AG10803 (cell line): ENCODE measurements at places on chromosomes 13 and 19.
A peak's percentile ranks its signal among the peaks of the same experiment; 100 is the strongest.

GRCh38 chr13:50404116-50404515, 388.9 kb downstream of the KCNRG start:
- no peak for DNase-seq

GRCh38 chr19:17686592-17687024, 1.5 kb downstream of the UNC13A start:
- no peak for DNase-seq

- no peak for DNase-seq
Observed at GRCh38 chr19:6956573-6956972, 64.7 kb downstream of the MBD3L2B start.

- peak; percentile 34 for DNase-seq
Observed at GRCh38 chr19:8334458-8335342, 8.4 kb downstream of the KANK3 start.

- peak; percentile 7 for DNase-seq
Observed at GRCh38 chr19:51546650-51547396, 15.4 kb upstream of the SIGLEC6 start.

DNA sequence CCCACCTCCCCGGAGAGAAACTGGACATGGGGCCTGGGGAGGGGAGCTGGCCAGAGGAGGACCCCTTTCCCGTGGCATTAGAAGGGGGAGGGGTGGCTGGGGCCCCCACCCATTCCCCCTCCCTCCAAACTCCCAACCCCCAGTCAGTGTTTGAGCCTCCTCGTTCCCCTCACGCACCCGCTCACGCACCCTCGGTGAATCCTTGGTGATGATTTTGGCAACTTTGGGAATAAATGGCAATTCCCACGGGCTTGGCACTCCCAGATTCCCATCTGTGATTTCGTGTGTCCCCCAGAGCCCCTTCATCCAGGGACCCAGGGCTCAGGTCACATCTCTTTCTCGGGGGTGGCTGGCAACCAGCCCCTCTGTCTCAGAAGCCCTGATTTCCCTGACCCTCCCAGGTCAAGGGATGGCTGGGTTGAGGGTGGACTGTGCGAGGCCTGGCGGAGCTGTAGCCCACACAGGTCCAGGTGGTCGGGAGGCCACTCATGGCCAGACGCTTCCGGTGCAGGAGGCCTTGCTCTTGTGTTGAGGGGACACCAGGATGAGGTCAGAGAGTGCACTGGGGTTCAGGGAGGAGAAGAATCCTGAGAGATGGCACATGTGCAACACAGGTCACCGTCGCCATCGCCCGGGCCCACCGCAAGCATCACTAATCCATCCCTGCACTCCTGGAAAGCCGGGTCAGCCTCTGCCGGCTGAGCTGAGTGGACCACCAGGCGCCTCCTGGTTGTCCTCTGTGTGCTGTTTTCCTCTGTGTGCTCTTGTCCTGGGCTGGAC, 20.7 kb downstream of the EPN1 start:
- no peak for DNase-seq

DNA sequence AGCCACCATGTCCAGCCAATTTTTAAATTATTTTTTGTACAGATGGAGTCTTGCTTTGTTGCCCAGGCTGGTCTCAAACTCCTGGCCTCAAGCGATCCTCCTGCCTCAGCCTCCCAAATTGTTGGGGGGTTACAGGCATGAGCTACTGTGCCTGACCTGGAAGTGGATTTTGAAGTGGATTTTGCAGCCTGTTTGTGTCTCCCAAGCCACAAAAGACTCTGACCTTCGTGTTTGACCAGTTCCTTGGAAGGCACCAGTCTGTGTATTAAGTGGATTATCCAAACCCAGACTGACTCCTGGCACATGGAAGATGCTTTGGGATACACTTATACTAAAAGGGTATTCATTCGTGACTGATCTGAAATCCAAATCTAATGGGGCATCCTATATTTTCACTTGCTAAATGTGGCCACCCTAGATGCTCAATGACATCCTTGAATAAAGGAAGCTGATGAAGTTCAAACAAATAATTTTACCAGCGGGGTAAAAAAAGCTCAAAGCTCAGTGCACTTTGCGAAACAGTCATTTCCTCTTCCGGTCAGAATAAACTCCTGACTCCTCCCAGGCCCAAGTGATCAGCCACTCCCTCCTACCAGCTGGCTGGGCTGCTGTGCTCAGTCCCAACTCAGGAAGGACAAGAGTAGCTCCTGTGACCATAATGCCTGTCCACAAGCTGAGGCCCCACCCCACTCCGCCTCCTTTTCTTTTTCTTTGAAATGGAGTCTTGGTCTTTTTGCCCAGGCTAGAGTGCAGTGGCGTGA, 32.6 kb upstream of the GATAD2A start:
- peak; percentile 29 for DNase-seq

DNA sequence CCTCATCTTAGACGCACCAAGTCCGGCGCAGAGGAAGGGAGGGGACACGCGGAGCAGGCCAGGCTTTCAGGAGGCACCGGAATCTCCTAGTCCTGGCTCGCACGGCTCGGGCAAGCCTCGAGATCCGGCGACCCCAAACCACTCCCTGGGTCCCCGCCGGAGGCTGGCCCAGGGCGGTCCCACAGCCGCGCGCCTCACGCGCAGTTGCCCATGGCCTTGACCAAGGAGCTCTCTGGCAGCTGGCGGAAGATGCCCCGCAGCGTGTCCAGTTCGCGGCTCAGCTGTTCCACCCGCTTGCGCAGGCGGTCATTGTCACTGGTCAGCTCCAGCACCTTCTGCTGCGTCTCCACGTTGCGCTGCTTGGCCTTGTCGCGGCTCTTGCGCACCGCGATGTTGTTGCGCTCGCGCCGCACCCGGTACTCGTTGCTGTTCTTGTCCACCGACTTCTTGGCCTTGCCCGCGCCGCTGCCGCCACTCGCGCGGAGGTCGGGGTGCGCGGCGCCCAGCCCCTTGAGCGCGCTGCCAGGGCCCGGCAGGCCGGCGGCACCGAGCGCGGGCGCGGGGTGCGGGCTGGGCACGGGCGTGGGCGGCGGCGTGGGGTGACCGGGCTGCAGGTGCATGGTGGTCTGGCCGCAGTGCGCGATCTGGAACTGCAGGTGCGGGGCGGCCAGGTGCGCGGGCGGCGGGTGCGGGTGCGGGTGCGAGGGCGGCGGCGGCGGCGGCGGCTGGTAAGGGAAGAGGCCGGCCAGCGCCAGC, 1.0 kb downstream of the CEBPA start:
- DNase-seq: peak; percentile 11
